CD4-positive, alpha-beta T cell treated with Interleukin-4 for 4 hours (primary cell): ENCODE measurements at places on chromosomes 1 and 21.

GRCh38 chr1:186104459-186104858 is 270.6 kb downstream of the TPR start:
- no peak for DNase-seq

GRCh38 chr1:210332233-210332632 is 3.5 kb downstream of the HHAT start:
- peak; percentile 86 for DNase-seq

DNA sequence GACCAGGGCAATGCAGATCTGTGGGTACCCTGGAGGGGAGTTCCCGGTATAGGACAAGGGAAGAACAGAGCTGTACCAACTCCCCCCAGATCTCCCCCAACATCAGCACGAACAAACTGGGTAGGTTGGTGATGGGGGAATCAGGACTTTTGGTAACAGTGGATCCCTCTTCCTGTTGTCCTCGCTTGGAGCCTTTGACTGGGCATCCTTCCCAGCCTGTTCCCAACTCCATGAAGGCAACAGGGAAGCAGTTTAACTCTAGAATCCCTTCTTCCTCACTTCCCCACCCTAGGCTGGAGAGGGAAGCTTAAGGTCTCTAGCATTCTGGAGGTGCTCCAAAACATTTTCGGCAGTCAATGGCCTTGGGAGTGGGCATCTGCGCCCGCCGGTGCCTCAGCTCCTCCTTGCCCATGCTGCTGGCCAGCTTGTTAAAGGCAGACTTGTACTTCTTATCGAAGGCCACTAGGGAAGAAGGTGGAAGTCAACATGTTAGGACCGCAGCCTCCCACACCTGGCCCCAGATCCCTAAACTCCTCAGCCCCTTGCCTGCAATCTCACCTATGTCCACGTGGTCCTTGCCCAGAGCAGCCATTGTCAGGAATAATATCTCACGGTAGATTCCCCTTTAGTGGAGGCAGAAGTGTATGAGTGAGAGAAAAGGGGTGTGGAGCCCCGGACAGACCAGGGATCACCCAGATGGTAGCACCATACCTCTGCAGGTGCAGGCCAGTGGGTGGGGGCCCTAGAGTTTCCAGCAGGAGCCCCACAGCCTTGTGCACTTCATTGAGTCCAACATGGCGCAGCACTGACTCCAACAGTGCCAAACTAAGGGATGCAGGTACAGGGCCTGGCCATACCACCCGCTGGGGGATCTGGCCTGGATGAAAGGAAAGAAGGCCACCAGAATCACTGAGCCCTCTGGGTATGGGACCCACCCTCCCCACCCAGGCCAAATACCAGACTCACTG is 7.5 kb upstream of the GATAD2B start:
- no peak for DNase-seq

DNA sequence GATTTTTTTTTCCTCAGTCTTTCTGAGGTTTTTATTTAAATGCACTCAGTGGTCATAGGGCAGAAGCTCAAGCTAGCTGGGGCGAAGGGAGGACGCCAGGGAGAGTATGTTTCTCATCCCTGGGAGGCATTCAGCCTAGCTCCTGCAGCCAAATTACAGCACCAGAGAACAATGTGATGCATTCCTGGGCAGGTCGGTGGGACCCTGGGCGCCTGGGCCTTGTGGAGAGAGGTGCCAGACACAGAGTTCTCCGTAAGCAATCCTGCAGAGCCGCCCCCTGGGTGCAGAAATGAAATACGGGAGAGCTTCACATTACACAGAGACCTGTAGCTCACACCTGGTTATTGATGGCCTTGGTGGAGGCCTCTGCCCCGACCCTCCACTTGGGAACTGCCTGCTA is 15.5 kb downstream of the WNT2B start:
- no peak for DNase-seq

GRCh38 chr1:46298387-46298786 is 5.0 kb downstream of the LRRC41 start:
- DNase-seq, result no peak

DNA sequence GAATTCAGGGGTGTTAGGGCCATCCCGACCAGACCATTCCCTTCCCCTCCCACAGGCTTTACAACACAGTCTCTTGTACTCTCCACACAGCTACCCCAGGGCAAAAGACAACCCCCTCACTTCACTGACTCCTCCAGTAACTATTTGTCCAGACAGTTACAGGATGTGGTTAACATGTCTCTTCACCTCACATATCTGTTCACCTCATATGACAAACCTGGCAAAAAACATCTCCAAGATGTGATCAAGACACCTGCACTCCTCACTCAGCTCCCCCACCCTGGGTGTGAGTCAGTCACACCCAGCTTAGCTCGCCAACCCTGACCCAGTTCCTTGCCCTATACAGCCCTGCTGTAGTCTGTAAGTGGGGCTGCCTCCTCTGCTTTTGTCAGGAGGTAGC is 490.5 kb upstream of the CHRM3 start:
- no peak for DNase-seq

DNA sequence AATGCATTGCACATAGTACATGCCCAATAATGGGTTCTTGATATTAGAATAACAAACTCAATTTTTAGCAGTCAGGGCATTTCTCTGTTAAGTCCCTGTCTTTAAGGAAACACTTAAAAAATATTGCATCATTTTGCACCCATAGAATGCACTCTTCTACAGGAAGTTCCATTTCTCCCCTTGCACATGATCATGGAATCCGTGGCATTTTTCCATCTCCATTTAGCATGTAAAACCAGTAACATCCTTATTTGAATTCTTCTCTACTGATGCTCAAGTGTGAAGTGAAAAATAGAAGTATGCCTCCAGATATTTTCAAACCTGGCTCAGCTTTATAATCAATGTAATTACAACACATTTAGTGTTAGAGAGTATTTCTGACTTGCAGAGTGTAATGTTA is 192.8 kb downstream of the RWDD3 start:
- no peak for DNase-seq

GRCh38 chr1:147762233-147763024 is 2.0 kb upstream of the GJA5 start:
- peak; percentile 18 for DNase-seq
